ENCODE measurements at places on chromosomes 12 and 14.

- no peak for DNase-seq
These were observed 13.1 kb upstream of the CARMIL3 start for GRCh38 chr14:24038686-24039085.

- DNase-seq = no peak
These were observed 8.4 kb downstream of the DEGS2 start for GRCh38 chr14:100150932-100151587.

- no peak for DNase-seq
These were observed 71.6 kb downstream of the BBS10 start for GRCh38 chr12:76276499-76277151.

DNA sequence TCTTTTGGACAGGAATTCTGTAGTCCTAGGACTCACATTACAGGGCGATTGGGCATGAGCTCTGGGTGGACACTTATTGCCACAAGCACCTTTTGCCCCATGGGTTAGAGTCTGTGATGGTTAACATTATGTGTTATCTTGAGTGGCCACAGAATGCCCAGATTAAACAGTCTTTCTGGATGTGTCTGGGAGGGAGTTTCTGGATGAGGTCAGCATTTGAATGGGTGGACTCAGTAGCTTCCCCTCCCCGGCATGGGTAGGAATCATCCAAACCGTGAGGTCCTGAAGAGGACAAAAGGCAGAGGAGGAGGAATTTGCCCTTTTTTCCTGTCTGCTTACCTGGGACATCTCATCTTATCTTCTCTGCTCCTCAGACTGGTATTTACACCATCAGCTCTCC lies 85.6 kb downstream of the BMP4 start:
- DNase-seq = no peak

DNA sequence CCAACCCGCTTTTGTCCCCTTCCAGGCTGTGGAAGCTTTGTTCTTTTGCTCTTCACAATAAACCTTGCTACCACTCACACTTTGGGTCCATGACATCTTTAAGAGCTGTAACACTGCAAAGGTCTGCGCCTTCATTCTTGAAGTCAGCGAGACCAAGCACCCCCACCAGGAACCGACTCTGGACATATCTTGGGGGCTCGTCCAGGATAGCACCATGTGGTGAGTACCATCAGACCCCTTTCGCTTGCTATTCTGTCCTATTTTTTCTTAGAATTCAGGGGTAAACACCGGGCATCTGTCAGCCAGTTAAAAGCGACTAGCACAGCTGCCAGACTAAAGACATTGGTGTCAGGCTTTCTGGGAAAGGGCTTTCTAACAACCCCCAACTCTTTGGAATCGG lies 137.6 kb upstream of the PPFIA2 start:
- no peak for DNase-seq
